ENCODE measurements at places on chromosomes 7 and 10.
A peak's percentile ranks its signal among the peaks of the same experiment; 100 is the strongest.

GRCh38 chr10:117391436-117392205 is 16.4 kb upstream of the PDZD8 start:
- no peaks in the 10 kb centered on the region for H3K4me1 ChIP-seq
- H3K27me3 ChIP-seq, result no peaks in the 10 kb centered on the region
- no peak overlapping the region for H3K4me3 ChIP-seq
- no peak overlapping the region for H3K27ac ChIP-seq

DNA sequence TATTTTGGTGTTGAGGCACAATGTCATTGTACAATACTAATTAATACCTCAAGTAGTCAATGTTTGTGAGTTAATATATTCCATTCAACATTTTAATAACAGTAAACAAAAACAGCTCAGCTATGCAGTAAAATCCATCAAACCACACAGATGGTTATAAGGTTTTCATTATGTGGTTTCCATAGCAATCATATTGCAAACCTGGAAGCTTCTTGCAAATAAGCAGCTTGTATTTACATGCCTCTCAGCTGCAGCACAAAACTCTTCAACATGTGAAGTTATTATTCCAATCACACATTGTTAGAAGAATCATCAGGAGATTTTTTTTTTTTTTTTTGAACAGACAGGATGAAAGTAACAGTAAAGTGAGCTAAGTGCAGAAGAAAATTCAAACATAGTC is 170.2 kb downstream of the SKAP2 start:
- H3K4me1 ChIP-seq, result peaks cover 2% of the 10 kb centered on the region
- H3K27me3 ChIP-seq, result no peaks in the 10 kb centered on the region
- no peak overlapping the region for H3K27ac ChIP-seq
- H3K36me3 ChIP-seq, result no peaks in the 10 kb centered on the region

DNA sequence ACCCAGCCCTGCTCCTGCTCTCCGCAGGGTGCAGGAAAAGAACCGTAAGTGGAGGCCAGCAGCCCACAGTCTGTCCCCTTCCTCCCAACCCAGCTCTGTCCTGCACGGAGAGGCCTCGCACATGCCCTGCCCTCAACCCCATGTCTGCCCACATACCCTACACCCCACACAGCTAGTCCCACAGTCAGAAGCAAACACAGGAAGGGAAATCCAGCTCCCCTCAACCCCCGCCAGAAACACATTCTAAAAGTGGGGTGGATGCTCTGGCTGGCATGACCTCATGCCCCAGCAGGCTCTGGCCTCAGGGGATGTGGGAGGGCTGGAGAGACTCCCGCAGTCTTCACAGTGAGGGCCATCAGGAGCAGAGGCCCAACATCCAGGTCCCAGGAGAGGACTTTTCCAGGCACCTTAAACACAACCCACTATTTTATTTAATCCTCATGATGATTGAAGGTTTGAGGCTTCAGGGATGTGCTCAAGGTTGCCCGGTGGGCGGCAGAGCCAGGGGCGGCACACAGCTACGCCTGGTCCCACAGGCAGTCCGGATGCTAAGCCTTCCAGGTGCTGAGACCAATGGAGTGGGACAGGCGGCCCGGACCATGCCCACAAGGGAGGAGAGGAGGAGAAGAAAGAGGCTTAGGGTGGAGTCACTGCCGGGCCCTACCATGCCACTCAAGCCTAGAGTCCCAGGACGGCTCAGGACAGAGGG is 29.9 kb downstream of the CALML5 start:
- no peak for DNase-seq
- H3K27me3 ChIP-seq, result no peaks in the 10 kb centered on the region
- H3K4me3 ChIP-seq, result no peak overlapping the region

- H3K36me3 ChIP-seq, result no peaks in the 10 kb centered on the region
- no peaks in the 10 kb centered on the region for H3K4me1 ChIP-seq
- H3K27ac ChIP-seq, result no peak overlapping the region
- no peaks in the 10 kb centered on the region for H3K27me3 ChIP-seq
- no peak overlapping the region for H3K4me3 ChIP-seq
Observed at GRCh38 chr10:129547608-129548007, 80.6 kb downstream of the MGMT start.

DNA sequence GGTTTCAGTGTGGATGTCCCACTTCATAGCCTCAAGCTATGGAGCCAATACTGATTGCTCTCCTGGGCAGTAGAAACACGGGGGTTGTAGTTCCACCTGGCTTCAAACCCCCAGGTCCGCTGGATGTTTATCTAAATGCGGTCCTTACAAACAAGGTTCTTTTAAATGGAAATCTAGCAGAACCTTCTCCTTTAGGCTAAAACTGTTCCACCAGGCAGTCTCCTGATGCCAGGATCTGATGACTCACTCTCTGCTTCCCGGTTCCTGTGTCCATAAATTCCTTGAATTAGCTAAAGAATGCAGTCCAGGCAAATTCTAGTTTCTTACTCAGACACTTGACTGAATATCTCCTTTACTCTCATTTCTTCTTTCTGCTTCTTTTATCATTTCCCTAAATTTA is 108.4 kb upstream of the FAM3C start:
- H3K4me3 ChIP-seq, result no peak overlapping the region
- no peaks in the 10 kb centered on the region for H3K27me3 ChIP-seq
- peak; percentile 52 for DNase-seq
- no peaks in the 10 kb centered on the region for H3K4me1 ChIP-seq
- no peaks in the 10 kb centered on the region for H3K36me3 ChIP-seq
- no peak overlapping the region for H3K27ac ChIP-seq

DNA sequence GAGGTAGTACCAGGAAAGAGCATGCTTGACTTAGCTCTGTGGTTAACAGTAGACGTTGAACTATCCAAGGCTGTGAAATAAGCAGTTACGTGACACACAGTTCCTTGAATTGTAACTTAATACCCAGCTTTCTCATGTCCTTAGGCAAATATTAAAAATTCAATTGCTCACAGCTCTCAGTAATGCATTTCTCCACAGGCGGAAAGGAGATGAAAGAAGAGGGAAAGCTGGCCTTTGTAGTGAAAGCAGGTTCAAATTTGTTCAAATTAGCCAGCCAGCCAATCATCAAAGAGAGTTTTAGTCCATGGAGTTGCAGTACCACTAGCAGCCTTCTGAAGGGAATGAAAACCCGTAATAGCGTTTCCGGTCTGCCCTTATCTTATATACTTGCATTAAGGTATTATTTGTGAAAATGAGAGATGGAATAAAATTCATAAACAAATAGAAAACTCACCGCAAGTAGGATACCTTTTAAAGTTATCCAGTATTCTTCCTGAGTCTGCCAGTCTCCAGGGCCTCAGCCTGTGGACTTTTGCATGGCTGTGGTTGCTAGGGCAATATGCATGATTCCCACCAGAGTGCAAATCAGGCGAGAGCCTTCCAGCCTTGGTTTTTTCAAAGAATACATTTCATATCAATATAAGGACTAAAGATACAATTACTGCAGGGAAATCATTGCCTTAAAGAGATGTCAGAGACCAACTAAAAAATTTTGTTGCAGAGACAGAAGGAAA is 795.5 kb downstream of the TNS3 start:
- no peak overlapping the region for H3K4me3 ChIP-seq
- no peaks in the 10 kb centered on the region for H3K4me1 ChIP-seq
- H3K27me3 ChIP-seq, result no peaks in the 10 kb centered on the region
- H3K36me3 ChIP-seq, result no peaks in the 10 kb centered on the region
- peak; percentile 37 for DNase-seq

- no peaks in the 10 kb centered on the region for H3K36me3 ChIP-seq
- DNase-seq, result no peak
- no peaks in the 10 kb centered on the region for H3K27me3 ChIP-seq
- peaks cover 7% of the 10 kb centered on the region for H3K4me1 ChIP-seq
- no peak overlapping the region for H3K27ac ChIP-seq
Observed at GRCh38 chr7:46537191-46537905, 616.3 kb upstream of the IGFBP3 start.

DNA sequence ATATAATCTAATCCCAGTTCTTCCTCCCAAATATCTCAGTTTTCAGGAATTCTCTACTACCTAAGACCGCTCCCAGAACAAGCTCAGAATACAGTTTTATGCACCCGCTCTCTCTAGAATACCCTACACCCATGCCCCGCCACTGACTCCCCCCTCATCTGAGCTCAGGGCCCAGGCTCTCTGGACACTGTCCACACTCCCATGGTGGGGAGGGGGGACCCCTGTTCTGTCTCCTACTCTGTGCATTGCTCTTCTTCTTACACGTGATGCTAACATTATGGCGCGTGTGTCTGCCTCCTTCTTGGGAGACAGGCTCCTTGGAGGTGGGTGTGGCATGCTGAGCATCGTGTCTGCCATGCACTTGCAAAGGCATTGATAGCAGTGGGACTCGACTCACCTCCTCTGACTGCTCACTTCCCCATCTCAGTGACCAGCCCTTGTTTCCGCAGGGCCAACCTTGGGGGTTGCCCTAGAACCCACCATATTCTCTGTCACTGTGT is 127.9 kb downstream of the TCERG1L start:
- H3K4me1 ChIP-seq, result no peaks in the 10 kb centered on the region
- no peaks in the 10 kb centered on the region for H3K36me3 ChIP-seq
- H3K27ac ChIP-seq, result no peak overlapping the region

GRCh38 chr7:57416601-57417358 is 33.2 kb upstream of the ZNF716 start:
- no peak overlapping the region for H3K4me3 ChIP-seq
- no peak for DNase-seq
- H3K27ac ChIP-seq, result no peak overlapping the region
- no peaks in the 10 kb centered on the region for H3K4me1 ChIP-seq
- no peaks in the 10 kb centered on the region for H3K27me3 ChIP-seq

DNA sequence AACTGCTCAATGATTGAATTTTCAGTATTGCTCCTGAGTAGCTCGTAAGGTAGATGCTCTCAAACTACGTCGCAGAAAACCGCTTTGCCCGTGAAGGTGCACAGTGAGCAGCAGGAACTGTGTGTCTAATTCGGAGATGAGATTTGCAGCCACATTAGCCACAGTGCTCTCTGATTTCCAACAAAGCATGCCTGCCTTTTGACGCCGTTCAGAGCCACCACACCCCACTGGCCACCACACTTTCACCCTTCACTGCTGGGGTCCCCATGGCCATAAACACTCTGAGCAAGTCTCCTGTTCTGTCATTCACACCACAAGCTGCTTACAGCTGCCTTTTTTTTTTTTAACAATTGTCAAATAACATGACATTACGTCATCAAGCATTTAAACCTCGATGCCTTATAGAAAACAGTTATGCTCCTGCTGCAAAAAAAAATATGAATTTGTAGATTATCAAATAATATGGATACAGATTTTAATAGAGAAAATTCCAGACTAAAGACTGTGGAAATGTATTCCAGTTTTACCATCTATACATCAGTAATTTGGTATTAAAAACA is 578.8 kb upstream of the PFKP start:
- H3K4me1 ChIP-seq, result no peaks in the 10 kb centered on the region
- no peak for DNase-seq
- H3K27ac ChIP-seq, result no peak overlapping the region
- H3K36me3 ChIP-seq, result no peaks in the 10 kb centered on the region

GRCh38 chr7:69756235-69756634 is 158.0 kb downstream of the AUTS2 start:
- H3K27ac ChIP-seq, result no peak overlapping the region
- H3K4me3 ChIP-seq, result no peak overlapping the region
- H3K27me3 ChIP-seq, result no peaks in the 10 kb centered on the region

GRCh38 chr7:44637788-44638594 is 31.6 kb downstream of the OGDH start:
- H3K4me1 ChIP-seq, result peaks cover 4% of the 10 kb centered on the region
- no peaks in the 10 kb centered on the region for H3K27me3 ChIP-seq
- peak overlapping the region; percentile 28 for H3K27ac ChIP-seq
- DNase-seq, result no peak
- no peaks in the 10 kb centered on the region for H3K36me3 ChIP-seq

- H3K36me3 ChIP-seq, result no peaks in the 10 kb centered on the region
- peaks cover 4% of the 10 kb centered on the region for H3K4me1 ChIP-seq
- no peaks in the 10 kb centered on the region for H3K27me3 ChIP-seq
- H3K27ac ChIP-seq, result no peak overlapping the region
- no peak overlapping the region for H3K4me3 ChIP-seq
- DNase-seq, result no peak
Observed at GRCh38 chr10:76306856-76307255, 875.4 kb downstream of the LRMDA start.

- peak; percentile 57 for DNase-seq
- H3K27me3 ChIP-seq, result no peaks in the 10 kb centered on the region
- H3K36me3 ChIP-seq, result no peaks in the 10 kb centered on the region
- no peak overlapping the region for H3K27ac ChIP-seq
- no peak overlapping the region for H3K4me3 ChIP-seq
- no peaks in the 10 kb centered on the region for H3K4me1 ChIP-seq
Observed at GRCh38 chr7:24851786-24852185, 94.5 kb upstream of the GSDME start.

GRCh38 chr7:127928852-127929251 is 102.4 kb downstream of the LRRC4 start:
- peaks cover 2% of the 10 kb centered on the region for H3K36me3 ChIP-seq
- DNase-seq, result no peak
- no peaks in the 10 kb centered on the region for H3K27me3 ChIP-seq
- no peak overlapping the region for H3K4me3 ChIP-seq

All from mesendoderm (in vitro differentiated cells).